Activated CD4-positive, alpha-beta T cell treated with anti-CD3 and anti-CD28 coated beads, Interleukin-2, amount 50 U/mL, for 24 hours (primary cell): ENCODE measurements at places on chromosomes 6 and 20.

DNA sequence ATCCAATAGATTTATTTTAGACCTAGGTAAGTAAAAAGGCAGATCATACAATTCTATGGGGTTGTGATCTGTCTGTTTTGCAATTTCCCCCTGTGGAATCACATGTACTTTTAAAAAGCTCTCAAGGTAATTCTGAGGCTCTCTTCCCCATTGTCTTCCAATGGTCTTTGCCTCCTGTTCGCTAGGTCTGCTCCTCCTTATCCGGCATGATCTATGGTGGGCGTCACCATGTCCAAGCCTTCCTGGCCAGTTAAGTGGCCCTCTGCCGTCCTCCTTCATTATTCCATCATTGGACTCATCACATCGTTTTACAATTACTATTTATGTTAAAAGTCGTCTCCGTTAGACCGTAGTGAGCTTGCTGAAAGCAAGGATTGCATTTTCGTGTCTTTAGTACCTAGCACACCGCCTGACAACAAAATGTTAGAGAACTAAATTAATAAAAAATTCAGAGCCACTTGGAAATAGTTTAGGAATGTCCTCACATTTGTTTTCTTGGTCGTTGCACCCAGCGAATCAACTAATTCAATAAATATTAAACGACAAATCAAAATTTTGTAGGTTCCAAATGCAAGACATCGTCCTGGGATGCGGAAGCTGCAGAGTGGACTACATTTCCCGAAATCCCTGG lies 2.2 kb upstream of the STXBP5 start:
- no peak for DNase-seq

- no peak for DNase-seq
Observed at GRCh38 chr6:167687116-167687725, 139.5 kb upstream of the AFDN start.

DNA sequence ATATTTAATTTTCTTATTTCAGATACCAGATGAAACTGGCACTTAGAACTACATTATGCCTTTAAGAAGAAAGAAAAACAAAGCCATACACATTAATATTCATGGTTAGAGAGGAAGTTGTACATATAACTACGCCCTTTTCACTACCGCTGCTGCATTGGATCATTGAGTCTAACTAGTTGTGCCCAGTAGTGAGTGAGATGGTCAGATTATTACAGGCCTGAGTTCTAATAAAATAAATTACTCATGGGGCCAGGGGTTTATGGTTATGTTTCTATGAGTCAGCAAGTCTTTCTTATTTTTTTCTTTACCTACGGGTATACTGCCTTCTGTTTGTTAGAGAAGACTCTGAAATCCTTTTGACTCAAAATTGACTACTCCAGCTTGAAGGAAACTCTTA lies 11.5 kb downstream of the RIOK1 start:
- no peak for DNase-seq

DNA sequence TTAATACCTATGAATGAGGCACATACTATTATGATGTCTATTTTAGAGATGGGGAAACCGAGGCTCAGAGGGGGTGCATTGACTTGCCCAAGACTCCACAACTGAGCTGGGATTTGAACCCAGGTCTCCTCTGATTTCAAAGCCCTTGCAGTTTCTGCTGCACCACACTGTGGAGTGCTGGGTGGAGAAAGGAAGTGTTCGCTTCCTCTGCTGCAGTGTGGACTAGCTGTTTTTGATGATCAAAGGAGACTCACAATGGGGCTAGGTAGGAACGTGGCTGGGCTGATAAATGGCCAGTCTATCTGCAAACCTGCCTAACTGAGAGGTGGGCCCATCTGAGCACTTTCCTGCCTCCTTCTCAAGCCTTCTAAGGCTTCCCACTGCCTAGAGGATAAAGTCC lies 87.2 kb downstream of the CD40 start:
- no peak for DNase-seq

DNA sequence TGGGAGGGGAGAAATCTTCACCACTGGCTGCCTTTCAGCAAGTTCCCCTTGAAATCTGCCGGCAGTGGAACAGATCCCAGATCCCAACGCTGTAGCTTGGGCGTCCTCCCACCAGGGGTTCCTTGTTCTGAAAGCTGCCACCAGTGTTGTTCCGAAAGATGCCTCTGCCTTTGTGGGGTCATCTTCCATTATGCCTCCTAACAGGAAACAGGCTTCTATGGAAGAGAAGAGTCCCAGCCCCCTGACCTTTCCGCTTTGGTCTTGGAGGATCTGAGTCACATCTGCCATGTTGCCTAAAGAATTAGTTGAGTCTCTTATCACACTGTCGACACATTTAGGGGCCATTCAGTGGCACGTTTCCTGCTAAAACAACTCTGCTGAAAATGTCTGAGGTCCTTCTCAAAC lies 57.5 kb upstream of the NFATC2 start:
- DNase-seq, result no peak

DNA sequence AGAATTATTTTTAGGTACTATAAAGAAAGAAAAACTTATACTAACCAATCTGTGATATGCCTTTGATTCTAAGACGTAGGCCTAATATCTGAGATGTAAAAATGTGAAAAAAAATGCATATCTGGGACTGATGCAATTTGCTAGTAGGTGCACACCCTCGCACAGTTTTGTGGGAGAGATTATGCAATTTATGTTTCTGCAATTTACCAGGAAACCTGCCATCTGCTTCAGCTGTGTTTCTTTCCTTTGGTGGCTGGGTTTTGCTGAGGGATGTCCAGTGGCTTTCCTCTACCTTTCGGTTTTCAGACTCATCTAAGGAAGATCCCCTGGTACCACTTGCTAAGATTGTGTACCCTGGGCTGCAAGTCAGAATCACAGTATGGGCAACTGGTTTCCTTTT lies 186.9 kb downstream of the ZFP64 start:
- DNase-seq, result no peak

DNA sequence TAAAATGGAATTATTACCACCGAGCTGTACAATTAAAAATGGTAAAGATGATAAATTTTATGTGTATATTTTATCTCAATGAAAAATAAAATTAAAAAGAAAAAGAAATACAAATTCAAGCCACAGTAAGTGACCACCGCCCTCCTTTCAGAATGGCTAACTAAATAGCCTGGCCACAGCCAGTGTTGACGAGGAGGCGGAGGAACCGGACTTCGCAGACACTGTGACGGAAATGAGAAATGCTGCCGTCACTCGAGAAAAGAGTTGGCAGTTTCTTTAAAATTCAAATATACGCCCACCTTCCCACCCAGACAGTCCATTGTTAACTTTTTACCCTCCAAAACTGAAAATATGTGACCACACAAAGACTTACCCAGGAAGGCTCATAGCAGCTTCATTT lies 50.0 kb downstream of the FOXF2 start:
- DNase-seq, result no peak

DNA sequence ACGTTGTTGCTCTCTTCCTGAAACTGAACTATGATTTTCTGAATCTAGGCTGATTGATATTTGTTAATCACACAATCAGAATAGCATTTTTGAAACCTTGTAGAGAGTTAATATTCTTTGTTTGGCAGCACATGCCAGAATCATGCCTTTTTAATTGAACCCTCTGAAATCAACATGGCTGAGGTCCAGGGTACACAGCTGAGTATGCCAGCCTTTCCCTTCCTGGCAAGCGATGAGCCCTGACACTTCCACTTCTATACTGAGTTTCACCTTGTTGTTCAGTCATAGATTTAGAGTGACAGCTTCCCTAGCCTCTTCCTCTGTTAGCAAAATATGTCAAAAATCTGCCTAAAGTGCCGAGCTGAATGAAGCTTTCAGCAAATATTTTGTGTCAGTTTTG lies 6.8 kb downstream of the HDDC2 start:
- DNase-seq, result no peak

GRCh38 chr6:137921823-137922222 lies 54.8 kb downstream of the TNFAIP3 start:
- DNase-seq, result no peak

DNA sequence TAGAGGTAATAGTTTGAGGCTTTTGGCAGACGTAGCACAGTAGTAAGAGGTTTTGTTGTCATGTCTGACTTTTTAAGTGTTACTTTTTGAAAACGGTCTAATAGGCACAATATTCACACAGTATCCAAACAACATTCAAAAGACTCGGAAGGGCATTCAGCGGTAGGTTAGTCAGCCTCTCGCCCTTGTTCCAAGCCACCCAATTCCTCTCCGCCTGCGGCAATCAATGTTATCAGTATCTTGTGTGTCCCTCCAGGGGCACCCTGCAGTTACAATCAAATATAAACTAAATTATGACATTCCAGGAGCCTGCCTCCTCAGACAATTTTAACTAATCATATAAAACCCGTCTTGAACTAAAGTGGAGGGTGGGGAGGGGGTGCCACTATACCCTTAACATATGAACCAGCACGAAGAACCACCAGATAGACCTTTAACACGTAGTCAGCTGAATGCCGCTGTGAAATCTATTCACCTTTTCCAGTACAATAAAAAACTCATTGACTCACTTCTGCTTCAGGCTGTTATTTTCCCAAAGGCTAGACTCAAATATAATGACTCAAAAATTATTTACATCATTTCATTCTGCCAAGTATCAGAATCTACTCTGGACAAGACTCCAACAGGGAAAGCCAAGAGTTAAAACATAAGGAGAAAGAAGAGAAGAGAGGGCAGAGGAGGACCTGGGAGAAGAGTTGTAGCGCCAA lies 1.6 kb downstream of the TENT5A start:
- no peak for DNase-seq

GRCh38 chr6:166244353-166245045 lies 63.7 kb downstream of the PRR18 start:
- no peak for DNase-seq

DNA sequence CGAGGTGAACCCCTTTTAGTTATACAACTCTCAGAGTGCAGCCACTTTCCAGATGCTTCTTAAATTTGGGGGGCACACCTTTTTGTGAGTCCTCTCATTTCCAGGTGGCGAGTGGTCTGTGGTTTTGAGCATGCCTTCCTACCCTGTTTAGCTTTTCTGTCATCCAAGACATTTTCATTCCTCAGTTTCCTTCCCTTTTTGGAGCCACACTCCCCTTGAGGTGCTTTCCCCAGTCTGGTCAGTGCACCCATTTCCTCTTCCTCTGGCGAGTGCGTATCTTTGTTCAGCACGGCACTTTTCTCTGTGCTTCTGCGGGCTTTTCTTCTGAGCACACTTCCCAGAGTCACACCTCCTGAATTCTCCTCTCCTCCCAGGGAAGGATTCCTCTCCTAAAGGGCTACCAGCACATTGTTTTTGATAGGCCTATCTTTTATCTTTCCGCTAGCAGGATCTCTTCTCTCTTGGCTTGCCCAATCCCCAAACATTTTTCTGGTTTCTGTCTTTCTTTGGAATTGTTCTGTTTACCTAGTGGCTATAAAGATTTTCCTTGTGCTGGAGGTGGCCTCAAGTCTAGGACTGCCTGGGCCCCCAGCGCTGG lies 1.4 kb downstream of the PHF20 start:
- no peak for DNase-seq

DNA sequence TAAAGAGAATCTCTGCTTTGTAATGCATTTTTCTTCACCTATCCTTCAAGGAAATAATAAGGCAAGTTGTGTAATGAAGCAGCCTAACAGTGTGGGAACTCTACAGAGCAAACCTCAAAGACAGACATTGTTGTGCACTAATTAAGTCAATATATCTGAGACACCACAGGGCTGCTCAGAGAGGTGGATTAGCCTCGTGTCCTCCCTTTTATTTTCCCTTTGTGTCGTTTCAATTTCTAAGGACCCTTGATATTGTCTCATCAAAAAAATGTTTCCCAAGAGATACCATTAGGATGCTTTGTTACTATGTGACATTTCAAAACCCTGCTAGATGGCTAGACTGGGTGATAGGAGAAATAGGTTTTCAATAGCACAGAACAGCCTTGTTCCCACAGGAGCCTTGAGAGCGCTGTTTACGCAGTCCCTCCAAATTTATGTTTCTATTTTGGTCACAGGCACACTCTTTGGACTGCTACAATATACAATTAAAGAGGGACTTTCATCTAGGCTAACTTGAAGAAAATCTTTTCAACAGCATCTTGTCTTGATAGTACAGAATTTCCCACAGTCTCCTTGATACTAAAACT lies 23.1 kb downstream of the UBE3D start:
- DNase-seq, result no peak

DNA sequence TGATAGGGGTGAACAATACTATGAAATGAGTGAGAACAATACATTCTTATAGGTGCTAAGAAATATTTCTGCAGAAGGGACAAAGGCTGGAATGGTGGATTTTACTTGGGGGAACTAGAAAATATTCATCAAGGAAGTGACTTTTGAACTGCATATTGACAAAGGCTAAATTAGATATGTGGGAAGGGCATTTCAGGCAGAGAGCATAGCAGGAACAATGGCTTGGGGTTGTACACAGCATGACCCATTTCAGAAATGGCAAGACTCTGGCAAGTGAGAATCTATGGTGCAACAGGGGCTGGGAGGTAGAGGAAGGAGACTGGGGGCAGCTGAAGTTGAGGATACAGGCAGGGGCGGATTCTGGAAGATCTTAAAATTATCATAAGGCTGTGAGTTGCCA lies 46.7 kb upstream of the KIF16B start:
- no peak for DNase-seq

- no peak for DNase-seq
Observed at GRCh38 chr6:128663238-128663637, 142.8 kb upstream of the PTPRK start.

GRCh38 chr20:3560578-3560977 lies 89.8 kb downstream of the ATRN start:
- DNase-seq, result no peak

GRCh38 chr6:113873043-113873667 lies 16.0 kb downstream of the MARCKS start:
- DNase-seq, result no peak

- DNase-seq, result no peak
Observed at GRCh38 chr6:12353731-12354130, 63.6 kb downstream of the EDN1 start.

- no peak for DNase-seq
Observed at GRCh38 chr6:130307752-130308361, 58.0 kb upstream of the TMEM200A start.
